ENCODE measurements at places on chromosomes 6 and 20.

- no peak for DNase-seq
These were observed 25.8 kb upstream of the PLCG1 start for GRCh38 chr20:41111578-41111951.

GRCh38 chr20:4109307-4109940, 94.1 kb upstream of the RNF24 start:
- DNase-seq: no peak

GRCh38 chr20:16608277-16608650, 35.0 kb upstream of the KIF16B start:
- peak; percentile 26 for DNase-seq

GRCh38 chr6:161128230-161128629, 136.7 kb downstream of the MAP3K4 start:
- DNase-seq: no peak

- no peak for DNase-seq
These were observed 36.8 kb downstream of the PLN start for GRCh38 chr6:118584911-118585310.

GRCh38 chr6:35072698-35073055, 68.5 kb downstream of the TCP11 start:
- no peak for DNase-seq

Measured in fibroblast of gingiva (primary cell).